ENCODE measurements at places on chromosomes 11 and 22.

- DNase-seq: peak; percentile 80
Measured at GRCh38 chr22:30423301-30423958, 2.1 kb upstream of the MTFP1 start.

- no peak for DNase-seq
Measured at GRCh38 chr11:131568318-131568717, 197.9 kb downstream of the NTM start.

- peak; percentile 76 for DNase-seq
Measured at GRCh38 chr22:30005213-30005857, 74.9 kb upstream of the HORMAD2 start.

DNA sequence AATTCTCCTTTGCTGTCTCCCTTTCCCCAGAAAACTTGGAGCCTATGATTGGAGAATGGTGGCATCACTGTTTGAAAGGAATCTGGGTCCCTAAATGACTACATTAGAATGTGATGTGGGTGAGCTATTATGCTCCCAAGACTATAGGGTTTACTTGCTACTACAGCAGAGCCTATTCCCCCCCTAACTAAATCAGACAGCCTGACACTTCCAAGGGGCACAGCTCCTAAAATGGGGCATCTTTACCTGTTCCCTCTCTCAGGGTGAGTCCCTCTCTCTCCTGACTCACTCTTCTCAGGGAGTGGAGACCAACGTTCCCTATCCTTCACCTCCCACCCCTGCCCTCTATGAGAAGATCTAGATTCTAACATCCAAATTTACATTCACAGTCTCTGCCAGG is 775 bp upstream of the ISX start:
- no peak for DNase-seq

DNA sequence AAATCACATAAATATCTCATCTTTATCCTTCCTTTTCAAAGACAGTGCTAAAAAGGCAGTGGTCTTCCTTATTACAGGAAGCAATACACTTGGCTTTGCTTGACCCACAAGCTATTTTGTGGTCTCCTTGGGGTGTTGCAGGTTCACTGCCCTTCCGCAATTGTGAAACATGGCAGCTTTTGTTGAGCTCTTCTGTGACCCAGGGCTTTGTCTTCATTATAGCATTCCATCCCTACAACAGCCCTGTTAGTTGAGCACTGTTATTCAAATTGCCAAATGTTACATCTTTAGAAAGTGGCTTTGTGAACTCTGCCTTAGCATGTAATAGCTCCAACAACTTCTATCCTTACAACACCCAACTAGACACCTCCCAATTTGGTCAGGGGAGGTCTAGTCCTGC is 107.1 kb downstream of the OPCML start:
- DNase-seq: no peak
